Activated naive CD4-positive, alpha-beta T cell treated with Interleukin-2 at 50 U/mL for 16 hours (primary cell): ENCODE measurements at places on chromosomes 7 and 10.

- DNase-seq = no peak
Observed at GRCh38 chr10:70442332-70442988, 979 bp upstream of the NODAL start.

DNA sequence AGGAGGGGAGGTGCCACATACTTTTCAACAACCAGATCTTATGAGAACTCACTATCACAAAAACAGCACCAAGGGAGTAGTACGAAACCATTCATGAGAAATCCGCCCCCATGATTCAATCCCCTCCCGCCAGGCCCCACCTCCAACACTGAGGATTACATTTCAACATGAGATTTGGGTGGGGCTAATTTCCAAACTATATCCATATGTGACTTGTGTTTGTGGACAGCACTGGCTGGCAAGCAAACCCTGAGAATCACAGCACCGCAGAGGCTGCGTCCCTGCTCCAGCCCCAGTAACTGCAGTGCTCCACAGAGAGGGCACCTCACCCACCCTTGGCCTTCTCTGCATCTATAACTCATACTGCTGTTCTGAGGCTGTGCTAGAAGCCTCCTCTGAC lies 211.2 kb upstream of the PODXL start:
- DNase-seq = no peak

- no peak for DNase-seq
Observed at GRCh38 chr10:61987537-61987936, 86.0 kb downstream of the ARID5B start.

DNA sequence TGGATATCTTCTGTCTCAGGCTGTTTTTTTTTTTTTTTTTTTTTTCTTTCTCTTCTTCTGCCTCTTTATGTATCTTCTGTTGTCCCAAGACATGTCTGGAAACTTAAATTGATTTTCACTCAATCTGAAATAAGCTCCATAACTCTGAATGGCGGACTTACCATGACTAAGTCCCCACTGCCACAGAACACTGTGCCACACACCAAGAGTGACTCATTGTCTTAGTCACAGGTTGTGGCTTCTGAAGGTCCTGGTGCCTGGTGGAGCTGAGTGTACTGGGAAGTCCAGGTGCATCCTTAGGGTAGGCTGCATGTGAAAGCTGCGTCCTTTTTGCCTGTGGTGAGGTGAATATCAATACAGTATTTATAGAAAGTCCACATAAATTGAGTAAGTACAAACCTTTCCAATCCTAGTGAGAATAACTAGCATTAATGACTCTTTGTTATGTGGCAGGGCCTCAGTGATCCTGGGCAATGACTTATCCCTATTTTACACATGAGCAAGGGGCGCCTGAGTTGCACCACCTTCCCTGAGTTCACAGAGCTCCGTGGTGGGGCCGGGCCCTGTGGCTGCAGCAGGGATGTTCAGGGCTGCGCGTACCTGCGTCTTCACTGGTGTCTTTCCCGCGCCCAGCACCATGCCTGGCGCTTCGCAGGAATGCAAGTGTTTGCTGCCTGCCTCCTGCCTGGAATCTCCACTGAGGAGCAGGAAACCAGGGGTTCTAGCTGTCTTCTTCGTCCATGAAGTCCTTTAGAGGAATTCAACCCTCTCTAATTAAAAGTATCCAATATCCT lies 4.3 kb downstream of the PFKP start:
- DNase-seq = peak; percentile 55

DNA sequence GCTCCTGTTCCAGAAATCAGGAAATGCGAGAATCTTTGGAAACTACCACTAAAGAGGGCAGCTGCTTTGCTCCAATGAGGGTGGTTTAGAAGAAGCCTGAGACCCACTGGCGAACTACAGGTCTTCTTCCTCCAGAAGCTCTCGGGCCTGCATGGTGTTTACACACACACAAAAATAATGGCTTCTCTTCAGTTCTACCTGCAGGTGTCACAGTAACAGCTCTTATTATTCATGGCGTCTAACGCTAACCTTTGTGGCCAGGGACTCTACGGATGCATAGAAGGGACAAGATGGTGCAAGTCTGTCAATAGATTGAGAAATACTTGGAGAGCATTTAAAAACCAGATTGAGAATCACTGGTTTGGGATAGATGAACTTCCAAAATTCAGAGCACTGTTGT lies 22.4 kb downstream of the GPR141 start:
- DNase-seq = no peak

- no peak for DNase-seq
Observed at GRCh38 chr7:146214842-146215241, 98.2 kb downstream of the CNTNAP2 start.

- no peak for DNase-seq
Observed at GRCh38 chr7:76293407-76293901, 9.0 kb upstream of the HSPB1 start.

DNA sequence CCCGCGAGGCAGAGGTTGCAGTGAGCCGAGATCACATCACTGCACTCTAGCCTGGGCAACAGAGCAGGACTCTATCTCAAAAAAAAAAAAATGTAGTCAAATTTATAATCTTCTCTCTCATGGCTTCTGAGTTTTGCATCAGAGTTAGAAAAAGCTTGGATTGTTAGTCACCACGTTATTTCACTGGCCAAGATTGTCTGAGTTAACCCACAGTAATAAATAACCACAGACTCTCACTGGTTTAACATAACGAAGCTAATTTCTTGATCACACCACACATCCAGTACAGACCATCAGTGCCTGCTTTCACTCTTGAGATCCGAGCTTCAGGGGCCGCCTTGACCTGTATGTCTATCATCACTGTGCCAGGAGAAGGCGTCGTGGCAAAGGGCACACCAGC lies 116.8 kb upstream of the JCAD start:
- no peak for DNase-seq

DNA sequence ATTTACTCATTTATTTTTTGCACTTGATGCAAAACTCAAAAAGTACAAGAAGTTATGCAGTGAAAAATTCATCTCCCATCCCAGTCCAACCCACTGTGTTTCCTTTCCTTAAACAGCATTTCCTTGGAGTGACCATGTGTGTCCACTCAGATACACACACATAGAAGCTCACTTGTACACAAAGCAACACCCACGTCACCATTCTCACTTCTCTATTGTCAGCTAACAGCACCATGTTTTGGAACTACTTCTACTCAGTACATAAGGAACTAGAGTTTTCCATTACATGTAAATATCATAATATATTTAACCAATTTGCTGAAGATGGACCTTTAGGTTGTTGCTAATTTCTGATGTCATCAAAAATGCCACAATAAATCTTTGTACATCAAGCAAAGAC lies 167.6 kb downstream of the GRID1 start:
- DNase-seq = no peak

- no peak for DNase-seq
Observed at GRCh38 chr10:68647672-68648341, 73.2 kb upstream of the CCAR1 start.

DNA sequence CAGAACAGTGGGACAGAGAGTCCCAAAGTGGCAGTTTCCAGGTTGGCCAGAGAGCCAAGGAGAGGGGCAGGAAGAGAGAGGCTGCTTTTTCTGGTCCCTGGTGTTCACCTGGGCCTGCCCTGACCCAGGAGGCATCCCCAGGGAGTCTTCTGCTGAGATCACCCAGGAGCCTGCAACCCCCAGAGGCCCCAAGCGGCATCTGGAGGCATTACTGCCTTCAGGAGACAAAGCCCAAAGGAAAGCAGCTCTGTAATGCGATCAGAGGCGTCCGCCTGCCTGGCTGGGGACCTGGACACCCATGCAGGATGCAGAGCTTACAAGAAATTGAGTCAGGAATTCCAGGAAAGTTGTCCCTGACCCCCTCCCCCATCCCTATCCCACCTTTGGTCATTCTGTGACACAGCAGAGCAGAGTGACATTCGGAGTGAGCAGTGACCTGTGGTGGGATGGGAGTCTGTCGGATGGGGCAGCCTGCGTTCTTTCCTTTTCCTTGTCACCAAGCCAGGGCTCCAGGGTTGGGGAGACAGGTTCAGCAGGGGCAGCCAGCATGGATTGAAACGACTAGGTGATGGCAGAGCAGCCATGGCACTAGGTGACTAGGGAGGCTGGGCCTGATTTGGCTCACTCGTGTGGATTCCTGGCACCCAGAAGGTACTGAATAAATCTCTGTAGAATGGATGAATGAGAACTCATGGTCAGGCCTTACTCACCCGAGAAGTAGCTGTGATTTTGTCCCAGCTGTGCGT lies 10.4 kb downstream of the UNC5B start:
- DNase-seq = no peak

- DNase-seq = no peak
Observed at GRCh38 chr10:51615764-51616298, 83.6 kb downstream of the CSTF2T start.

DNA sequence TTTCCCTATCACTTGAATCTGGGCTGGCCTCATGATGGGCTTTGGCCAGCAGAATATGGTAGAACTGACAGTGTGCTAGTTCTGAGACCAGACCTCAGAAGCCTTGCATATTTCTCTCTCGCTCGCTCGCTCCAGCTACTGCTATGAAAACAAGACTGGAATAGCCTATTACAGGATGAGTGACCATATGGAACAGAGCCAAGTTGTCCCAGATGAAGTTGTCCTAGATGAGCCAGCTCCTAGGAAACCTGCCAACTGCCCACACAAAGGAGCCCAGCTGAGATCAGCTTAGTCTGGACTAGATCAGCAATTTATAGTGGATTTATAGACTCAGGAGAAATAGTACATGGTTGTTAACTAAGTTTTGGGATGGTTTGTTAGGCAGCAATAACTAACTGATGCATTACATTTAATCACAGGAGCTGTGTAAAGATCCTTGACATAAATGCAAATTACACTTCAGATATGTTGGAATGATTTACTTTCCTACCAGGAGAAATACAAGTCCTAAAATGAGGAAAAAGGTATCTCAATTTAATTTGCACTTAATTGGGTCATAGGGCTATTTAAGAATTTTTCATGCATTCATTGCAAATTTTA lies 6.8 kb upstream of the HECW1 start:
- no peak for DNase-seq

- DNase-seq = no peak
Observed at GRCh38 chr7:73740771-73741170, 2.2 kb upstream of the ABHD11 start.

DNA sequence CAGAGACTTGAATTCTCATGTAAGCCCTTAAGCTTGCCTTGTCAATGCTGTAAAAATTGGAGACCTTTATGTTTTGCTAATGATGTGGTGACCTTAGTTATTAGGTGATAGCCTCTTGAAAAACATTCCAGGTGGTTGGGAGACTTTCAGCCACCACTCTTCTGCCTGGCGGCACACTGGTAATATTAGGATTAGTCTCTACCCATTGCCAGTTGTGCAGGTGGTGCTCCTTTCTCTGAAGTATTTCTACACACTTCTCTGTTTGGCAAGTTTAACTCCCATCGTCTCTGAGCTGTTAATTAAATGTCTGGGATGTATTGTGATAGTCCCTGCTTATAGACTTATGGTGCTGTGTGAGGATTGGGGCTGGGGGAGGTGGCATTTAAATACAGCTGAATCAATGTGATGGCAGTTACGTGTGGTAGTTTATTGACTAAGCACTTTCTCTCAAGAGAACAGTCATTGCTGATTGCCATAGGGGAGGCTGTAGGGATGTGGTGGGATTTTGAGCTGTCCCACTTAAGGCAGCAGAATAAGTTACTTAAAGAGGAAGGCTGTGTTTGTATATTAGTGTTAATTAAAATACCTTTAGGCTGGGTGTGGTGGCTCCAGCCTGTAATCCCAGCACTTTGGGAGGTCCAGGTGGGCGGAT lies 61.7 kb downstream of the DAGLB start:
- no peak for DNase-seq

DNA sequence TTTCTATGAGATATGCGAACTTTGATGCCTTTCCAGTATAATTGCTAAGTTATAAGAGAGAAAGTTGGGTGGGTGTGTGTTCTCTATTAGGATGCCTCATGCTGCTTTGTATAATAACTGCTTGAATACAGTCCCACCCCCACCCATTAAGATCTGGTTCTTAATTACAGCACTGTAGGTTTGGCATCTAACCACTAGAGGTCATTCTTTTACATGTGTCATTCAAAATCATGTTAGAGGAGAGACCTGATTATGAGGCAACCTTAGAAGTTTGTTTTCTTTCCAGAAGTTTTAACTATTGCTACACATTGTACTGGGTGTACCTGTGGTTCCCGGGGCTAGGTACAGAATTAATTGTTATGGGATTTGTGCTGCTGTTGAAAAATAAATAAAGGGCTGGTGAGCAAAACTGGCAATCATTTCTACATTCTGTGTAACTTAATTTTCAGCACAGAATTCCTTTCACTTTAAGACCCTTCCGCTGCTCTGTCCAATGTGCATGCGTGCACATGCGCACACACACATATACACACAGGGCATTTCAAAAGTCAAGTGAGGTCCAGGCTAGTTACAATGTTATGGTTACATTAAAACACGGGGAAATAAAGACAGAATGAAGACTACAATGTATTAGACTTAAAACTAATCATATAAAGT lies 1156.3 kb downstream of the SORCS3 start:
- DNase-seq = no peak

DNA sequence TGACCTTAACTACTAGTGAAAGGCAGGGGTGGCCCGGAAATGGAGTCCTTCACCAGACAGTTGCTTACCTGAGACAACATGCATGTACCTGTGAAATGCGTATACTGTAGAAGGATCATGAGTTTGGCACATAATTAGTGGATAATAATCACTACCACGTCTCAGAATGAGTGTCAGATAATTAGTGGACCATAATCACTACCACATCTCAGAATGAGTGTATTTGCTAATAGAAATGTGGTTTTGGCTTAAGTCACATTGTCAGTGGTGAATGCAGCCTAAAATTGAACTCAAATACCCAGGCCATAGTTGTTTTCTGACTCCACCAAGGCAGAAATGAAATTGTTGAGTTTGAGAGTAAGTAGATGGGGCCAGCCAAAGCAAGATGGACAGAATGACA lies 468.3 kb upstream of the GALNT17 start:
- DNase-seq = no peak

DNA sequence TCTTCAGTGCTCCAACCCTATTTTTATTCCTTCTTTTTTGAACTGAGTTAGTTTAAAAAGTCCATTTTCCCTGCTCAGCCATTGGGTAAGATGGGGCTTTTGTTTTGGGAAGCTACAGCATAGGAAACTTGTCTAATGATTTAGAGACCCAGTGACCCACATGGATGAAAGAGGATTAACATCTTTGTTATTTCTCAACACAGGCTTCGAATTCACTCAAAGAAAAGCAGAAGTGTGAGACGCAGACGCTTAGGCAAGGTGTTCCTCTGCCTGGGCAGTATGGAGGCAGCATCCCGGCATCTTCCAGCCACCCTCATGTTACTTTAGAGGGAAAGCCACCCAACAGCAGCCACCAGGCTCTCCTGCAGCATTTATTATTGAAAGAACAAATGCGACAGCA lies 152.0 kb downstream of the HDAC9 start:
- no peak for DNase-seq

DNA sequence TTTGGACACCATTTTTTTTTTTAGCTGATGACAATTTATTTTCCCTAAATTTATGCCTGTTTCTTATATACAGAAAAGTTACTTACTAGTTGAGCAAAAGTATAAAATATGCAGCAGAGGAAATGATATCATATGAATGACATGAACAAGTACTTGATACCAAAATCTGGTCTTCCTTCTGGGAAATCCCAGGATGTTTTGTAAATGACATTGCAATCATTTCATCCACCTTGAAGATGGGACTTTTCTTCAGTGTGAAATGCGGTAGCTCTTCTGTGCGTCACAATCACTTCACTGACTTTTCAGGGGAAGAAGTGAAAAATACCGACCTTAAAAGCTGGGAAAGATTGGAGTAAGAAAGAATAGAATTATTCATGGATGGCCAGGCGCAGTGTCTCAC lies 23.8 kb downstream of the C1QL3 start:
- DNase-seq = no peak
